ENCODE measurements at places on chromosomes 3 and 15.

- DNase-seq: peak; percentile 8
These were observed 600.4 kb downstream of the GRM7 start for GRCh38 chr3:7461202-7461825.

DNA sequence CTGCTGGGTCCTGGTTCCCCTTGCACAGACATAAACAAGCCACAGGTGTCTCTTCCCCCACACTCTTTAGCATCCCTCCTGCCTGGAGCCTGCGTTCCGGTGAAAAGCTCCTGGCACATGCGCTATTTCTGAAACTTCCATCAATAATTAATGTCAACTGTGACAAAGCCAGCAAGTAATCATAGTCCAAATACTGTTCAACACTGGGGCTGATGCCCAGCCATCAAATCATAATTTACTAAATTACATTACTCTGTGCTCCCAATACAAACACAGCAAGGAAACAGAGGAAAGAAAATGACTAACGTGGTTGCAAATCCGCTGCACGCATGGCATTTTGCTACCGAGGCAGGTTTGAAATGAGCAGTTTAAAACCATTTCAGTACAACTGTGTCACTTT, 294.7 kb downstream of the ERC2 start:
- DNase-seq: no peak

GRCh38 chr15:61994216-61994615, 66.0 kb downstream of the VPS13C start:
- no peak for DNase-seq

DNA sequence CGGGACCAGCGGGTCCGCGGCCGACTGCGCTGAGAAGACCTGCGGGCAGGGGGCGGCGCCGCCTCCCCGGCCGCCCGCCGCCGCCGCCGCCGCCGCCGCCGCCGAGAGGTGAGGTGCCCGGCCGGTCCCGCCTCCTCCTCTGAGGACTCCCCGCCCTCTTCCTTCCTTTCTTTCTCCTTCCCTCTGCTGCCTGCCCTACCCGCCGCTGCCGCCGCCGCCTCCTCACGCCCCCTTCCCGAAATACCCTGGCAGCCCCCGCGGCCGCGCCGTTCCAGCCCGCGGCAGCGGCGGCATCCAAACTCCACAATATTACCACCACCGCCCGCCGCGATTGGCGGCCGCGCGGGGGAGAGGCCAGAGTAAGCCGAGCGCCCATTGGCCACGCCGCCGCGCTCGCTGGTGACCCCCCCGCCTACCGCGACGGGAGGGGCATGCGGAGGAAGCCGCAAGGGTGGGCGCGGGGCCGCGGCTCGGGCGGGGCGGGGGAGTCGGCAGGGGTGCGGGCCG, 61.8 kb upstream of the ANKRD28 start:
- DNase-seq: peak; percentile 51

- DNase-seq: no peak
These were observed 1015.5 kb downstream of the PLOD2 start for GRCh38 chr3:145145461-145145860.

DNA sequence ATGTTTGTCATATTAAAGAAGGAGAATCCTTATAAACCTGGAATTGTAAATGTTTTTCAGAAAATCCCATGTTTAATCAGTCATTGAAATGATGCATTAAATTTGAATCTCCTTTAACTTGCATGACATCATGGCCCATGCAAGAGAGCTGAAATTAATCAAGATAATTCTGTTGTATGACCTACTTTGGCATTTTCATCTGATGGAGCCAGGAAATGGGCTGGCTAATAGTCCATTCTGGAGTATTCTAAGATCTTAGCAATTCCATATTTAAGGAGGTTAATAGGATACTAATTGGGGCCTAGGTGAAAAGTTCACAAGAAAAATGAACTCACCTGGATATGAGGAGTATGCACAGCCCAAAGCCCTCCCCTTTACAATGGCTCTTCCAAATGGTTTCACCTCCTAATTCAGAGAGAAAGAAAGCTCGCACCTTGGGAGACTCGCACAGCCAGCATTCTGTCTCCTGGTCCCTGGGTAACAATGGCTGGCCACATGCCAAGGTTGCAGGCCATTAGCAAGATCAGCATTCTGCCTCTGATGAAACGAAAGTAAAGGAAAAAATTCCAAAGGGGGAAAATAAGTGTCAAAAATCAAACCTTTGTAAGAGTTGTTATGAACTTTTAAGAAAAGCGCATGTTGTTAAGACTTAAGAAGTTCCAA, 786.4 kb downstream of the MCTP2 start:
- DNase-seq: no peak

GRCh38 chr3:169215461-169216352, 447.8 kb downstream of the MECOM start:
- DNase-seq: no peak

DNA sequence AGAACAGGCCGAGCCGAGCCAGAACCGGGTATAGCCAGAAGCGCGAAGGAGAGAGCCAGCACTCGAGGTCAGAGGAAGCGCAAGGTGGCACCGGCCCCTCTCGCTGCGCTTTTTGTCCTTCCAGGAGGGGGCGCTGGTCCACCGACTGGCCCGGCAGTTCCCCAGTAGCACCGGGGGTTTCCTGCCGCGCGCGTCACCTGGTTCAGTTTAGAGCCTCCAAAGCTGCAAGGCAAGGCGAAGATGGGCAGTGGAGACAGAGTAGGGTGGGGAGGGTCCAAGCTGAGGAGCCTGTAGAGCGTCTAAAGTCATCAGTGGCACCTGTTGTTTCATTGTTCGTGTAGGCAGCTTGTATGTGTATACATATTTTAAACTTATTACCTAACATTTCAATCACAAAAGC, 7.6 kb upstream of the NR2E3 start:
- no peak for DNase-seq

DNA sequence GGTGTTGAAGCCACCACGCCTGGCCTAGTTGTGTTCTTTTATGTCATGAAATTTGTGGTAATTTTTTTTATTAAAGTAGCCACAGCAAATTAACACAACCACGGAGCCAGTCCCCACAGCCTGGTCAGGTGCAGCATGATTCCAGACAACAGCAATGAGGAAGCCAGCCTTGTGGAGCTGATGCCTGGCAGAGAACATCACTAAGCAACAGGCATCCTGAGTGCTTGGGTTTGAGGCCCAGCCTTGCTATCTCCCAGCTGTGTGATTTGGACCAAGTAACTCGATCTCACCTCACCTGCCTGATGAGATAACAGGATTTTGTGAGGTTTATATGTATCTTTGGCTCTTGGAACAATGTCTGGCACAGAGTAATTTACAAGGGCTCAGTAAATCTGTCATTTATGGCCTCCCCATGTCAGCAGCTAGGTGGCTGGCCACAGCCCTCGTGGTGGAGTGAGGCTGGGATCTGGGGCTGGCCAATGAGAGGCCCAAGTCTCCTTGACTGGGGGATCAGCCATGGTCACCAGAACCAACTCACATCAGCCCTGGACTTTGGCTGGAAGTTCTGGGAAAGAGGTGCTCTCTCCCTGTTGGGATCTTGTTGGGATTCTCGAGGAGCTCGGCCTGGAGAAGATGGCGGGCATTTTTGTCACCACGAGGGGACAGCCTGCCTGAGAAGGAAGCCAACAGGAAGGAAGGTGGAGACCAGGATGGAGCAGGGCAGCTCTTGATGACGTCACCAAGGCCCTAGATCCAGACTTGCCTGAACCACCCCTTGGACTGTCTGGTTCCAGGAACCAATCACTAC, 22.8 kb upstream of the FLNB start:
- DNase-seq: peak; percentile 36

DNA sequence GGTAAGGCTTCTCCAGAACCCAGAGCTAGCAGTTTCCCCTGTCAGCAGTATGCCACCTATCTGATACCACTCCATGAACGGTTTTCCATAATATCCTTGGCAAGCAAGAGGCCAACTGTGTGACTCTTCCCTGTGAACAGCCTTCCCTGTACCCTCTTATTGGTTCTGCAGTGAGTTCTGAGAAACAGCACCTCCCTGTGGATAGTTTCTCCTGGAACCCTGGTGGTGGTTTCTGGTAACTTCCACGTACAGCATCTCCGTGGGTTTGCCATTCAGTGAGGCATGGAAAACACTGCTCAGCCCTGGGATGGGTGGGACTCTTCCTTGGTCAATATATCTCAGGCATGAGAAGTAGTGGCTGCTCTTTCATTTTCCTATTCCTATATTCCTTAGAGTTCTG, 19.4 kb upstream of the SERPINI2 start:
- DNase-seq: peak; percentile 1

DNA sequence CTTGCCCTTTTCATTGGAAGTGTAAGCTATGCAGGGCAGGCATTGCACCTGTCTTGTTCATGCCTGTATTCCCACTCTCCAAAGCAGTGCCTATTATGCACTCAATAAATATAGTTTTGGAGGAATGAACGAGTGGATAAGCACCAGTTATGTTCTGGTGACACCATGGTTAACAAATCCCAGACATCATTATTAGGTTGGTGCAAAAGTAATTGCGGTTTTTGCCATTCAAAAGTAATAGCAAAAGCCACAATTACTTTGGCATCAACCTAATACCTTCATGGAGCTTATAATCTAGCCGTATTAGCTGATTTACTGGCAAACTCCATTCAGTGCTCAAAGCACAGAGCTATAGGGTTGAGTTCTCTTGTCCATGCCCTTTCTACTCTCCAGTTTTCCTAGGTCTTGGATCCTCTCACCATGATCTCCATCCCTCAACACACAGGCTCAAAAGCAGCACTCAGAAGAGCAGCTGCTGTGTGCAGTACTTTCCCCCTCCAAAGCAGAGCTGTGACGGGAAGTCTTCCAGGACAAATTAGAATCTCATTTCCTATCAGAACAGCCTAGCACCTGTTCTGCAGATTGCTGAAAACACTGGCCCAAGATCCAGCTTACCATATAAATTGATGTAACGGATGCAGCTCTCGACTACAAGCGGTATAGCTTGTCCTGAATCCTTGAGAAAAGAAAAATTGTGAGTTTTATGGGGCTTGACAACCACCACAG, 63.2 kb upstream of the RAD18 start:
- DNase-seq: no peak

GRCh38 chr3:41600616-41601015, 361.3 kb downstream of the ULK4 start:
- DNase-seq: no peak

GRCh38 chr15:57377478-57377847, 1.2 kb downstream of the CGNL1 start:
- no peak for DNase-seq

DNA sequence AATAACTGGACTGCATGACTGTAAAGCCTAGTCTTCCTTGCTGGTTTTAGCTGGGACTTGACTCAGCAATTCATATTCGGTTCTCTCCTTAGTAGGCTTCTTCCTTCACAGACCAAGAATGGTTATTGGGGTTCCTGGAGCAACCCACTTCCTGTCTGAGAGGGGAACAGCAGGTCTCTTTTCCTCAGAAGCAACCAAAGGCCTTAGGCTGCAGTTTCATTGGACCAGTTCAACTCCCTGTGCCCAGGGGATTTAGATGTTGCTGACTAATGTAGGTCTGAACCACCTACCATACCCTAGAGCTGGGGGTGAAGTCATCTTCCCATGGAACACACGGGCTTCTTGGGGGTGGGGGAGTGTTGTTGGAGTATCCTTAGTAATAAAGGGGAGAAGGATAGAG, 84.0 kb upstream of the SKOR1 start:
- peak; percentile 67 for DNase-seq

GRCh38 chr3:182629521-182629920, 163.8 kb upstream of the ATP11B start:
- no peak for DNase-seq

DNA sequence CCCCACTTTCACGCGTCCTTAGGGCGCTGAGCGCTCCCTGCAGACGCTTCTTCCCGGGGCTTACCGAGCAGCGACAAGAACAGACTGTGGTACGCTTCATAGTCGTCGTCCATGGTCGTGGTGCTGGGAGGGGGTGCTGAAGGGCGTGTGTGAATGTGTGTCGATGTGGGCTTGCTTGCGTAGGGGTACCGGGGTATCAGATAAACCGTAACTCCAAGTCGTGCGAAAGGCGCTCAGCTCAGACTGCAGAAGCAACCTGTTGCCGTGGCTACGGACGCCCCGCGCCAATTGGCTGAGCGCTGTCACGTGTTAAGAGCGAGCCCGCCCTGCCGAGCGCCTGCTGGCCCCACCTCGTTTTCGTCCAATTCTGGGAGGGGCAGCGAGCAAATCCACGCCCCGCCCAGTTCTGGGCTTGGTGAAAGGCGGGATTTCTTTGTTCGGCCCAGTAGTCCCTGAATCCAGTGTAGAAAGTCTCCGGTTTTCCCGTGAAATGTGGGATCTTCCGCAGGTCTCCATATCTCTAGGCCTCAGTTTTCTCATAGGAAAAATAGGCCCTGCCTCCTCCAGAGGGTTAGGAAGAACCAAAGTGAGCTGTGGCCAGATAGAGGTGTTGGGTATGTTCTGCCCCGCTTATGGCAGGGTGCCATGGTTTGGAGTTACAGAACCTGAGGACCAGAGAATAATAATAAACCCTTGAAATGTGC, at the start of gene EFCAB12:
Gene EFCAB12, minus strand, starts transcription at position 261 of the 704 bp plus-strand sequence. Its CDS starts 148 bp downstream, at position 113.
- DNase-seq: peak; percentile 78

DNA sequence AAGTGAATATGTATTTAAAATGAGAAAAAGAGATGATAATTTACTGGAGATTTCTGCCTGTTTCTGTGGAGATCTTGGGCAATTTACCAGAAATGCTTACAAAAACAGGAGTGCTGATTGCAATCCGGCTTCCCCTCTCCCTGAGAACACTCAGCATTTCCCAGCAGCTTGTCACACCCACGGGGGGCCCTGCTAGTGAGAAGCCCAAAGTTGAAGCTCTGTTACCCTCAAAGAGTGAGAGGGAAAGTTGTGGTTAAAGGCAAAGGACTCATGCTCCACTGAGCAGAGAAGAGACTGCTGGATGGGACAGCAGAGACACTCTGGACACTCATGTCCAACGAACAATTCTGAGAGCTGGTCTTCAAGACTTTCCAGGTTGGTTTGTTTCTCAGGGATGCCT, 2.9 kb downstream of the MCTP2 start:
- no peak for DNase-seq

- DNase-seq: no peak
These were observed 66.8 kb upstream of the XXYLT1 start for GRCh38 chr3:195337747-195338146.

DNA sequence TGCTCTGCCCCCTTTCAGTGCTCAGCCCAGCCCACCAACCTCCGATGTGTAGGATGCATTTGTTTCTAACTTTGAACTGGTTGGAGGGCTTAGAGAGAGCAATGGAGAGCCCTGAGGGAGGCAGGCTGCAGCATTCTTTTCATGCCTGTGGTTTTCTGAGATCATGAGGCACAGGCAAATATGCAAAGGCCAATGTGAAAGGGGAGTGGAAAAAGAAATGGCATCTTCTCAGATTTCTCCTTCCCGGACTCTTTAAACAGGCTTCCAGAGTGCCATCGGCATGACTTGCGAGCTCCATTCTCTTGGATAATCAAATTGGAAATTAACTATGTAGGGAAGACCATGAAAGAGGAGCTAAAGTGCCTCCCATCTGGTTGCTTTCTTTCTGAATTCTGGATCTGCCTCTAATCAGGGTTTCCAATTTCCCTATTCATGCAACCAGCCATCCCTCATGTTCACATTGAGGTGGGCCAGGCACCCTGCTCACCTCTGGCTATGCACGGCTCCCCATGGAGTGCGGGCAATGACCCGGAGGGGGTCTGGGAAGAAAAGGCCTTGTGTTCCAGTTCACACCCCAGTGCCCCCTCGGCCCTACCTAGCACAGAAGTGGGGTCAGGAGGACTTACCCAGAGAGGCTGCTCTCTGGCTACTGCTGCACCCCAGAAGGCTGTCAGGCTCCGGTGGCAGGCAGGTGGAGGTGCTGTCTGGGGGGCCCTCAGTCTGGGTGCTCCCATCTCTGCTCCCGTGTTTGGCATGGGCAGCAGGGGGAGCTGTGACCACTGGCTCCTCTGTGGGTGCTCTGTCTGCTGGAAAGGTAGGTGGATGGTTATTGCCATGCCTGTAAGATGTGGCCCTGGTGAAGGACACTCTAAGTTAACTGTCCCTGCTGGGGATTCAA, 16.1 kb downstream of the AMOTL2 start:
- no peak for DNase-seq

All from MV-4-11 (cell line).